Activated CD4-positive, alpha-beta T cell treated with anti-CD3 and anti-CD28 coated beads, Interleukin-2, Interleukin-6, amounts not matched to agents 100 ng/mL and 50 ng/mL, durations not matched to agents 16 hours and 8 hours (primary cell): ENCODE measurements at places on chromosomes 12 and 14.

GRCh38 chr12:54025499-54026405 lies 2.5 kb upstream of the HOXC6 start:
- no peak for DNase-seq

DNA sequence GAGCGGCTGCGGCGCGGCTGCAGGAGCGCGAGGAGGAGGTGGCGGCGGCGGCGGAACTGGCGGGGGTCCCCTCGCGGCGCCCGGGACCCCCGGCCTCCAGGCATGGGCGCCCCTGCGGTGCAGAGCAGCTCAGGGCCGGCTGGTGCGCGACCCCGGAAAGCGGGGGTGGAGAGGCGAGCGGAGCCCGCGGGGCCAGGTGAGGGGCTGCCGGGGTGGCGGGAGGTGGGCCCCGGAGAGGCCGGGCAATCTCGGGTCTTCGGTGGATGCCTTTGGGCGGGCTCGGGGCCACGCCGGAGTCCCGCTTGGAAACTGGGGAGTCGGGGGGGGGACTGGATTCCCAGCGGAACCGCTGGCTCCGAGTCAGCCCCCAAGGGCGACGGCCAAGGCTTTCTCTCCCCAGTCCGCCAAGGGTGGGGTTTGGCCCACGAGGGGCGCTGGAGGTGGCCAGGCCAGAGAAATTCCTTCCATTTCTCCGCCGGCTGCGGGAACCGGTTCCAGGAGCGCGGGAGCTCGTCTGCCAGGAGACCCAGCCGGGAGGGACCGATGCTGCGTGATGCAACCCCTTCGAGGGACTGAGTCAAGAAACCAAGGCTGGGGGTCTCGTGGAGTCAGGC lies 13.9 kb upstream of the NR4A1 start:
- no peak for DNase-seq

- DNase-seq: peak; percentile 78
These were observed 19.6 kb downstream of the POMT2 start for GRCh38 chr14:77301103-77301502.

GRCh38 chr12:116765271-116765670 lies 27.2 kb downstream of the RNFT2 start:
- DNase-seq: no peak

- no peak for DNase-seq
These were observed 13.9 kb downstream of the TGFB3 start for GRCh38 chr14:75967866-75968265.

DNA sequence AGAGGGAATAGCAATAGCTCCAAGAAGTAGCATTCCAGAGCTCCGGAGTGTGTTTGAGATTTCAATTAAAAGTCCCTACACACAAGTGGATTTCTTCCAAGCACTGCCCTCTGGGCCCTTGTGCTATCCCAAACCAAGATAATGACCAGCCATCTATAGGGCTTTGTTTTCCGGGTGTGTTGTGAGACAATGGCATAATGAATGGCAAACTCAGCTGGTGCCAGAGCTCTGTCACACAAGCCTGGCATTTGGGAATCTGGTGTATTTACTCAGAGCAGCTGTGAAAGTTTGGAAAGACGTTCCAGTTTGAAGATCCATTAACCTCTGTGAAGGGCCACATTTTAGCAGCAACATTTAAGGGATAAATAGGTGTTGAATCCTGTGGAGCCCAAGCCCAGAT lies 61.2 kb upstream of the TMTC2 start:
- DNase-seq: no peak

- no peak for DNase-seq
These were observed 3.8 kb upstream of the TRHDE start for GRCh38 chr12:72268386-72268785.

DNA sequence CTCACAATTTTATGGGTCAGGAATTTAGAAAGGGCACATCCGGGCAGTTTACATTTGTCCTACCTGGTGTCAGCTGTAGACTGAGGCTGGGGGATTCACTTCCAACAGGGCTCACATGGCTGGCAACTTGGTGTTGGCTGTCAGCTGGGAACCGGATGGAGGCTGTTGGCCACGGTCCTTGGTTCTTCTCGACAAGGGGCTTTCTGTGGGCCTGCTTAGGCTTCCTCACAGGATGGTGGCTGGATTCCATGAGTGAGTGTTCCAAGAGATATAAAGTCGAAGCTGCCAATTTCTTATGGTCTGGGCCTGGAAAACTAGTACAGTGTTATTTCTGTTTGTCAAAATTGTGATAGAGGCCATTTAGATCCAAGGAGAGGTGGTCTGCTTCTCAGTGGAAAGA lies 127.9 kb downstream of the PTCSC3 start:
- no peak for DNase-seq

- no peak for DNase-seq
These were observed 341.2 kb upstream of the DCN start for GRCh38 chr12:91523831-91524230.

DNA sequence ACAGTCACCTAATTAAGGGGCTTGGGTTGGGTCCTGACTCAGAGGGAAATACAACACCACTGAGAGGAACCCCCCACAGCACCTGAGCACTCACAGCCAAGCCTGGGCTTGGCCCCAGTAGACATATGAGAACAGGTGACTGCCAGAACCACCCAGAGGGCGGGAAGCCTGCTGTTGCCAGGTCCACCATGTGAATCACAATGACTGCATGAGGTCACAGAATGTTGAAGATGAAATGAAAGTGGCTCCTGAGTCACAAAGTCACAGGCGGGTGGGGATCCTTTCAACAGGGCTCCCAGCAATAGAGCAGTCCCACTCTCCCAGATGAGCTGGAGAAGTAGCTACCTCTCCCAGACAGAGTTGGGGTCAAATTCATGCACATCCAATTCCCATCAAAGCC lies at the start of gene LRRC74A:
Gene LRRC74A (plus strand): TSS at position 287 of the 400 bp plus-strand sequence. CDS start 290 bp downstream, outside the sequence.
- no peak for DNase-seq

DNA sequence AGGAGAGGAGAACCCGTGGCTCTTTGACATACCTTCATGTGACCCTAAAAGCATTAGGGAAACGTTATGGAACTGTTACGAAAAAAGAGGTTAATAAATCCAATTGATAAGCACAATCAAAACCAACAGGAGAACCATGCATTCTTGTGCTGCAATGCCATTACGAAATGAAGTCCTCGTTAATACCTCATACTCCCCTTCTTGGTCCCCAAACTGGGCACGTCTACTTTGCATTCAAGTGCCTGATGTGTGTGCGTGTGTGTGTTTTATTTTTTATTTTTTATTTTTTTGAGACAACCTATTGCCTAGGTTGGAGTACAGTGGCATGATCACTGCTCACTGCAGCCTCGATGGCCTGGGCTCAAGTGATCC lies 150.0 kb downstream of the ETV6 start:
- DNase-seq: no peak

DNA sequence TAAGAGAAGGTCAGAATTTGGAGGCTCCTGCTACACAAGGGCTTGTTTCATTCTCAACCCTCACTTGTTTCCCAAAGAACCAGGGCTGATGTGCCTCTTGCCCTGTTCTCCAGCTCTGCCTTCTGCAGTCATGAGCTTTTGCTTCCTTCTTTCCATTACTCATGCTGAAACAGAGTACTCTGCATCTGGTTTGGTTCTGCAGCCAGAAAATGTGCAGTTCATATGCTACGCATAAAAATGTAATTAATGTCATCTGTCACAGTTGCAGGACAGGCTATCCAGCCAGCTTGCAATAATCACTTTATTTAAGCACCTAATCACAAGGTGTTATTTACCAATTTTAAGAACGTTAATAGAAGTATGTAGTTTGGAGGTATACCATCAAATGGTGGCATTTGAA lies 150.2 kb downstream of the SRGAP1 start:
- DNase-seq: no peak

DNA sequence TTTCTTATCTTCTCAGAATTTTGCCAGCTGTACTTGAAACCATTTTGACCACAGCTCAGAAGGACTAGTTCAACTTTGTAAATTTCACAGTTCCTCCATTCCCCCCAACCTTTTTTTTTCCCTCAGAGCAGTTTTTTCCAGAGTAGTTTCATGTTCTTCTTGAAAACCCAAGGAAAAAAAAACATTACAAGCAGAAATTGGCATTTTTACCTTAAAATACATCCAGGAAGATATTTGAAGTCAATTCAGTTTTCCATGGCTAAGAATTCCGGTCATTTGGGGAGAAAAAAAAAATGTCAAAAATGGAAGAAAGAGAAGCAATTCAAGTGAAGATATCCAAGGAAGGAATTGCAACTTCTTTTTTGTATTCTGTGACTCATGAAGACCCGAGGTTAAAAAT lies 39.5 kb downstream of the SYNE2 start:
- no peak for DNase-seq

- no peak for DNase-seq
These were observed 63.2 kb downstream of the SCARB1 start for GRCh38 chr12:124800506-124800905.

DNA sequence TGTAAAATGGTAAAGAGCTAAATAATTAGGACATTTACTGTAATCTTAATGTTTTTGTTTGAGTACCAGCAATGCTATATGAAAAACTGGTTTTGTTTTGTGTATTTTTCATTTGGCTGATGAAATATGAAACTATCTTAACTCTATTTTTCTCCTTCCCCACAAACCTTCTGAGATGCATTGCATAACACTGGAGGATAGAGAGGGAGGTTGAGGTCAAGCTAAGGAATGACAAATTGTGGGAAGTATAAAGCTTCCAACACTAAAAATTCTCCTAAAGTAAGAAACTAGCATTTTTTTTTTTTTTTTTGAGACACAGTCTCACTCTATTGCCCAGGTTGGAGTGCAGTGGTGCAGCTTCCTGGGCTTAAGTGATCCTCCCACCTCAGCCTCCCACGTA lies 31.5 kb upstream of the SRP54 start:
- no peak for DNase-seq

- no peak for DNase-seq
These were observed 3.3 kb upstream of the KRT18 start for GRCh38 chr12:52945389-52946232.

GRCh38 chr12:111780166-111780565 lies 13.4 kb downstream of the ALDH2 start:
- DNase-seq: no peak

DNA sequence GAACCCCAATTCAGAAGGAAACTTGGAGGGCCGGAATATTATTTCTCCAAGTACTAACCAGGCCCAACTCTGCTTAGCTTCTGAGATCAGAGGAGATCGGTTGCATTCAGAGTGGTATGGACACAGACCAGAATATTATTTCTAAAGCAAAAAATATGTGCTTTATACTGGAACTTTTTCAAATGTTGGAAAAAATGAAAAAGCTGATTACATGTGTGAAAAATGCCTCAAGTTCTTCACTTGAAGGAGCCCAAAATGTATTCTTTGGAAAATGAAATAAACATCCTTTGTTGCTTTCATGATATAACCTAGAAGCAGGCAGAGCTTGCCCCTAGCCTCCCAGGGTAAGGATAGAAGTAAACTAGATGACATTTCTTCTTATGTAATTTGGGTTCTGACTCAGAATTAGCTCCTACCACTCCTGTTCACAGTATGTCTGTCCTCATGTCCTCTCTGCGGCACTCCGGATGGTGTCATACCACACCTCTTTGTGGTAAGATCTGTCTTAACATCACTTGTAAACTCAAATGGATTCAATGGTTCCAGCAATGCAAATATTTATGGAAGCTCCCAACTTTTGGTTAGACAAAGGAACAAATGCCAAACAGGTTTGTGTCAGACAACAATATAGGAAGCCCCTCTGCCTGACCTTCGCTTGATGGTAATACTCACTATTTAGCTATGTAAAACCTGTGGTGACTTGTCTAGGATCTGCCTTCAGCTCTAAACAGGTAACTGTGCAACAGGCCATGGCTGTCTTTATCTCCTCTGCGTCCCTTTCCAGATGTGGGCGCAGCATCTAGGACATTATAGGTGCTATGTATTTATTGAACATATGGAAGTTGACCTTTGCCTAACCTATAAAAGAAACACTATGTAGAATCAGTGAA lies 178.5 kb downstream of the SSPN start:
- DNase-seq: no peak

DNA sequence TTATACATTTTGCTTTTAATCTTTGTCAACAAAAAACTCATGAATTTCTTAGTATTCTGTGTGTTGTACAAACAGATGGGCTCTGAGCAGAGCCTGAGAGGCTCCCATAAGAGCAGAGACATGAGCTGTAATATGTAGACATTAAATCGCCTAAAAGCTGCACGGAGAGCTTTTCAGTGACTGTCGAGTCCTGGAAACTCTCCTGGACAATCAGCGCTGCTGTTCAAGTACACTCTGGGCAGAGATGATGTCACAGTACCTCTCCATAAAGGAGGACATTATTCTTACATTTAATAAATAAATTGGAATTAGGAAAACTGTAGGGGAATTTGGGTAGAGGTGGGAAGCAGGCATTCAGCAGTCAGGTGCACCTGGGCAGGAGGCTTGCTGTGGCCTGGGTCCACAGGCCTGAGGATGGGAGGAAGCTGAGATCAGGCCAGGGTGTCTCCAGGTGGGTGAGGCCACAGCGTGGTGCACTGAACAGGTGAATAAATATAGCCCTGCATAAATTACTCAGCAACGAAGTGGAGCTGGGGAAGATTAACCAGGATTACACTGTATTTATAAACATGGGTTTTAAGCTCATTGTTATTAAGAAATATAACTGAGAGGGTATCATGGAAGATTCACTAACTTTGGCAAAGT lies 13.3 kb upstream of the TCL1A start:
- no peak for DNase-seq

DNA sequence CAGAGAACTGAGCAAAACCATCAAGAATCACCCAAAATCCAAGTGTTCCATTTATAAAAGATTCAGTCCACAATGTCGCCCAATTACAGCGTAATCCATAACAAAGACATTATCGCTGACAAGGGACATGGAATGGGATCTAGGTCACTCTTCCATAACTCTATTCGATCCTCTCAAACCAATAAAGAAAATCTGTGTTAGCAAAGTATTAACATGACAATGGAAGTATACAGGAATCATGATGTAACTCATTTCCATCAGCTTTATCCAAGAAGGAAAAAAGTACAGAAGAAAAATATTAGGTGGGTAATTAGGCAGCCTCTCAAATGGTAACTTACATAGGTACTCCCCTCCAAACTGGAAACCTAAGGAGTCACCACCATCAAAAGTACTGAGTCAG lies 4.9 kb downstream of the ZFYVE1 start:
- no peak for DNase-seq

DNA sequence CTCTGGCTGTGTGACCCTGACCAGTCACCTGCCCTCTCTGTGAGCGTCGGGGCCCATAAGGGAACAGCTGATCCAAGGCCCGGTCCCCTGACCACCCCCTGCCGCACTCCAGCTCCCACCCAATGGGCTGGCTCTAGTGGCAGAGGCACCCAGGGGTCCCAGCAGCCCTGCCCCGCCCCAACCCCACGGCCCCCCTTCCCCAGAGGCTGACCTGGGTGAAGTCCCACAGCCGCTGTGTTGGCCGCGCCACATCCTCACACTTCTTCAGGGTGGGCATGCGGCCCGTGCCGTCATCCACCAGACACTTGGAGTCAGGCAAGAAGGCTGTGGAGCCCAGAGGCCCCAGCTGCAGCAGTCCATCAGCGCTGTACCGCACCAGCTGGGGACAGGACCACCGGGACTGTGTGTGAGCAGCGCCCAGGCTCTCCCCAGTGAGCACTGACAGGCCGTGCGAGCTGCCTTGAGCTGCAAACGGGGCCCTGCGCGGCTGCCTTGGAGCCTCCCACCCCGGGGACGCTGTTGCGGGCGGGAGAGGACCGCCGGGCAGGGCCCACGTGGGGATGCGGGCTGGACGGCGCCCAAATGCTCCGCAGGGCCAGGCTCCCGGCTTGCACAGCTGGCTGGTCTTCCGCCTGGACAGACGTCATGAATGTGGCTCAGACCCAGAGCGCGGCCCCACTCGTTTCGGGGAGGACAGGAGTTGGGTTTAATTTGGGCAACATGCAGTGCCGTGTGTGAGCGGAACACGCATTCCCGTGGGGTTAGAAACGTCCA lies 53.5 kb downstream of the NOC4L start:
- no peak for DNase-seq
